Lung microvascular endothelial cell (primary cell): ENCODE measurements at places on chromosomes 2 and 18.

DNA sequence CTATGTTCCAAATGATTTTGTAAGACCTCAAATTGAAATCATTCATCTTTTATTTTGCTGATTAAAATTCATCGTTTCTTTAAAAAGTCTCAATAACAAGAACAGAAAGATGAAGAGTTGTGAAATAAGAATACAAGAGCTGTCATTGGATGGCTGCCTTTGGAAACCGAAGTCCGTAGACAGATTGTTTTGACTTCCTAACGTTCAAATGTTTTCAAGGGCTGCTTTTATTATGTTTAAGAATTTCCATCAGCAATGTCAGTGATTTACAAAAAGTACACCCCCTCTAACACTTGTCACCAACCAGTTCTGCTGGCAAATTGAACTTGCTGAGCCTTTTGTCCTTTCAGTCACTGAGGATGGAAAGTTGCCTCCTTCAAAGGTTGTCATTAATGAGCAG is 89.6 kb downstream of the KCNE4 start:
- DNase-seq, result no peak

DNA sequence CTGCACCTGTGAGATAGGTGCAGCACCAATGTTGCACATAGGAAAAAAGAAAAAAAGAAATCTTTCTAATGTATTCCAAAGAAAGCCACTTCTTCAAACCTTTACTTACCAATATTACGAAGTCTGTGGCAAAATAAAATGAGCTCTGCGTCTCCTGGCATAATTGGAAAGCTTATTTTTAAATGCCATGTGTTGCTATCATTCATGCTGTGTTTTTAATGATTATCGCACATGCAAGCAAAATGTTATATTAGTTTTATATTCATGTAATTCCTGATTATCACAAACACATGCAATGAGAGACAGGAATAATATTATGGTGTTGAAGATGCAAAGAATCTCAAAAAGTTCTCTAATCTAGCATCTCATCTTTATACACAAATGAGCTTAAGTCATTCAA is 47.0 kb upstream of the PARD3B start:
- DNase-seq, result no peak

DNA sequence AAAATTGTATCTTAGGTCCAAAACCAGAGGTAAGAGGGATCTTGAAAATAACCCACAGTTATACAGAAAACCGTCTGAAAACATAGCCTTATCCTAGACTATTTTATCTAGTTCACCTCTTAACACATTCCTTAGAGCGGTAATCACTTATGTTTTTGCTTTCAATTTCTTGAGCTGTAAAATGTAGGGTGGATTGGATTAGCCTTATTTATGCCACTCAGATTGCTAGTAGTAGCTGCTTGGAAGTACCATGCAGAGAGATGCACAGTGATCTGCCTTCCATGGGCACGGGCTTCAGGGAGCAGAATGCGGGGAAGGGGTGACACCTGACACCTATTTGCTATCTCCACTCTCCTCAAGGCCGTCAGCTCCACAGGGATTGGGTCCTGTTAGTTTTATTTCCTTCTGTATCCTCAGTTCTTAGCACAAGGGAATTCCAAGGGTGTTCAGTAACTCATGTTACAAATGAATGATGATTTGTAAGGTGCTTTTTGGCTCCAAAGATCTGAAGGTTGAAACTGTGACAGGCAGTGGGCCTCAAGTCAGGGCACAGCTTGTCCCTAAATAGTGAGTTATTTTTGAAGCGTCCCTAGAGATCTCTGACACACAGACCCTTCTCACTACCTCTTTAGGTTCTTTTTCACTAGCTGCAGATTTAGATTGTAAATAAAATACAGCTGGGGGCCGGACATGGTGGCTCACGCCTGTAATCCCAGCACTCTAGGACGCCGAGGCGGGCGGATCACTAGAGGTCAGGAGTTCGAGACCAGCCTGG is 64.0 kb upstream of the PMAIP1 start:
- DNase-seq, result no peak

GRCh38 chr2:121289271-121289670 is 4.3 kb upstream of the TFCP2L1 start:
- no peak for DNase-seq

DNA sequence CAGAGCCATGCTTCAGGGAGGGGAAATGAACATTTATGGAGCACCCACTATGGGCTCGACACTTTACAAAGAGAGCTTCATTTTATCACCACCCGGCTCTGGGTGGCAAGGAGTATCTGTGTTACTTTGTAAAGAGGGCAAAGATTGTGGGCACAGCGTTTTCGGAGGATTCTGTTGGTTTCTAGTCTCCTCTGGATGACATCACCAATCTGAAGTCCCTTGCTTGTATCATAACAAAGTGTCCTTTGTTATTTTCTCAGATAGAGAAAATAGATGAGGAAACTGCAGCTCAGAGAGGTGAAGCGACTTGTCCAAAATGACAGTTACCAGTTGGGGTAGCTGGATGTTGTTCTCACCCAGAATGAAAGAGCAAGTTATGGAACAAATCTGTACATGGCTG is 162.8 kb downstream of the GLI2 start:
- DNase-seq, result no peak

DNA sequence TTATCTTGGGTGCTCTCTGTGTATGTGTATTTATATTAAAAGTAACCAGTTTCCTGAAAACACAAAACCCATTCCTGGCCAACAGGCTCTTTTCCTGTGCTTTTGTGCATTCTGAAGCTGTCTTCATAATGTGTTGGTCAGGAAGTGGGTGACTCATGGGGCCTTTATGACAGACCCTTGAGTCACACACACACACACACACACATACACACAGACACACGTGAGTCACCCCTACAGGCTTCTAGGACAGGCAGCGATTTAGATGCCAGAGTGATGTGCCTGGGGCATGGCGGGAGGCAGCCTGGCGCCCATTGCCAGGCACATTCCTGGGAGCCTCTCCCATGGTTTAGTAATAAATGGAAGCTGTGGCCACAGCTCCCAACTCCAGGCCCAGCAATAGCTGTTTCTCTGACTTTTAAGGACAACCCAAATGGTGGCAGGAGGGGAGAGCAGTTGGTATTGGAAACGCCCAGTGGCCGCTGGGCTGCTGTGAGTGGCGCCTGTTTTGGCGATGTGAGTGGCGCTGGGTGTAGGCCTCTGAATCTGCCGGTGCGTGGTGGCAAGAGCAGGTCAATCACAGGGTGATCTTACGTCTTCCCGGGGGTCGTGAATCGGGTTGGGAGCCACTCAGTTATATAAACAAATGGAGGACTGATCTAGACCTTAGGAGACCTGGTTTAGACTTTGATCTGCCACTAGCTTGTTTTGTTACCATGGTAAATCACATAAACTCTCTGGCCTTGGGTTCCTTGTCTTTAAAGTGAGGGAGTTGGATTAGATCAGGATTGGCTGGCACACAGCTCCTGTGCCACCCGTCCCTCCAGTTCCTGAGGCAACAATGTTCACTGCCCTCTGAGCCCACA is 150.7 kb upstream of the DLX2 start:
- DNase-seq, result peak; percentile 100

DNA sequence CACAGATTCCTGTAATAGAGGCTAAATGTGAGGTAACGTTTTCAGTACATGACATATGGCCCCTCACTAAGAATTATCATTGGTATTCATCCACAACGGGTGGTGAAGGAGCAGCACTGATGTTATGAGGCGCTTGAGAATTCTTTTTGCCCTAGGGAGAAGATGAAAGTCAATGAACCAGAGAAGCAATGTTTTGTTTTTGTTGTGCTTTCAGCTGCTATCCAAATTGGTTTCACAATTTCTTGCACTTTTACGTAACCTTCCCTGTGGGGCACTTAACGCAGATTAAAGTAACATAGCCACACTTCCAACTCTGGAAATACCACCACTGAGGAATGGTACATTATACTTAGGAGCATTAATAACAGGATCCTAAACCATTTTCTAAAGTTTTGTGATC is 13.3 kb upstream of the CCDC85A start:
- no peak for DNase-seq

GRCh38 chr2:135948642-135949355 is 36.6 kb downstream of the DARS1 start:
- DNase-seq, result peak; percentile 25

DNA sequence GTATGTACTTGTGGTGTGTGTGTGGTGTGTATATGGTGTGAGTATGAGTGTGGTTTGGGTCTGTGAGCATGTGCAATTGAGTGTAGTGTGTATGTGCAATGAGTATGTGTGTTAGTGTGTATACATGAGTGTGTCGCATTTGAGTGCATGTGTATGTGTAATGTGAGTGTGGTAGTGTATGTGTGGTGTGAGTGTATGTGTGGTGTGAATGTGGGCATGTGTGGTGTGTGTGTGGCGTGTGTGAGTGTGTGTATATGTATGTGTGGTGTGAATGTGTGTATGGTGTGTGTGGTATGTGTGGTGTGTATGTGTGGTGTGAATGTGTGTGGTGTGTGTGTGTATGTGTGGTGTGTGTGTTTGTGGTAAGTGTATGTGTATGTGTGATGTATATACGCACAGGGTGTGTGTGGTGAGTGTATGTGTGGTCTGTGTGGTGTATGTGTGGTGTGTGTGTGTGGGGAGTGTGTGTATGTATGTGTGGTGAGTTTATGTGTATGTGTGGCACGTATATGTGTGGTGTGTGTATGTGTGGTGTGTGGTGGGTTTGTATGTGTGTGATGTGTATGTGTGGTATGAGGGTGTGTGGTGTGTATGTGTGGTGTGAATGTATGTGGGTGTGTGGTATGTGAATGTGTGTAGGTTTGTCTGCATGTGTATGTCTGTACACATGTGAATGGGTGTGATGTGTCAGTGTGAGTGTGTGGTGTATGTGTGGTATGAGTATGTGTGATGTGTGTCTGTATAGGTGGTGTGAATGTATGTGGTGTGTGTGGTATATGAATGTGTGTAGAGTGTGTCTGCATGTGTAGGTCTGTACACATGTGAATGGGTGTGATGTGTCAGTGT is 123.4 kb downstream of the DOCK10 start:
- no peak for DNase-seq

DNA sequence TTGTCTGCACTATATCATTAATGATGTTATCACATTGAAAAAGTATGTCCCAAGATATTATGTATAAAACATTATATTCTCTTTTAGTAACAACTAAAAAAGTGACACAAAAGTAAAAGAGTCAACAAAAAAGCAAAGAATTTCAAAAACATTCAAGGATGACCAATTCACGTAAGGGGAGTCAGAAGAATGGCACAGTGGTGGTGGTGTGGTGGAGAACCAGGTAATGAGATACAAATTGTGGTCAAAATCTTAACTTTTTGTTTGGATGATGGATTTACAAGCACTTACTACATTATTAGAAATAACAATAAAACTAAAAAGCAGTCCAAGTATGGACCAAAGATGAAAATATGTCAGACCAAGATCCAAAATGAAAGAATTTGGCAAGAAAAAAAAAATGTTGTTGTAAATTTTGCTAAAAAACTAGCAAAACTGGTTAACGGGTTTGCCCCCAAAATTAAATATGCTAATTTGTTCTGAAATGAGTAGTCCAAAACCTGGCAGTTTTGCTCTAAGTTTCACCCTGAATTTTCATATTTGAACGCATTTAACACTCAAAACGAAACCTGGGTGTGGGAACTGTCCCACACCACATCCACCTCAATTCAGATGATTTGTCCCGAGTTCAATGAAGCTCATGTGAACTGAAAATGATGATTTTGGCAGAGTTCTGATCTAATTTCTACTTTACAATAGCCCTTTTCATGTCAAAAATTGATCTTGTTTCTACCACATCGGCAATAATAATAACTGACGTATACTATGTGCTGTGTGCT is 135.8 kb downstream of the IKZF2 start:
- no peak for DNase-seq

- no peak for DNase-seq
These were observed 66.7 kb upstream of the BCL2L11 start for GRCh38 chr2:111053825-111054515.

GRCh38 chr2:1137264-1137663 is 186.6 kb downstream of the SNTG2 start:
- no peak for DNase-seq

DNA sequence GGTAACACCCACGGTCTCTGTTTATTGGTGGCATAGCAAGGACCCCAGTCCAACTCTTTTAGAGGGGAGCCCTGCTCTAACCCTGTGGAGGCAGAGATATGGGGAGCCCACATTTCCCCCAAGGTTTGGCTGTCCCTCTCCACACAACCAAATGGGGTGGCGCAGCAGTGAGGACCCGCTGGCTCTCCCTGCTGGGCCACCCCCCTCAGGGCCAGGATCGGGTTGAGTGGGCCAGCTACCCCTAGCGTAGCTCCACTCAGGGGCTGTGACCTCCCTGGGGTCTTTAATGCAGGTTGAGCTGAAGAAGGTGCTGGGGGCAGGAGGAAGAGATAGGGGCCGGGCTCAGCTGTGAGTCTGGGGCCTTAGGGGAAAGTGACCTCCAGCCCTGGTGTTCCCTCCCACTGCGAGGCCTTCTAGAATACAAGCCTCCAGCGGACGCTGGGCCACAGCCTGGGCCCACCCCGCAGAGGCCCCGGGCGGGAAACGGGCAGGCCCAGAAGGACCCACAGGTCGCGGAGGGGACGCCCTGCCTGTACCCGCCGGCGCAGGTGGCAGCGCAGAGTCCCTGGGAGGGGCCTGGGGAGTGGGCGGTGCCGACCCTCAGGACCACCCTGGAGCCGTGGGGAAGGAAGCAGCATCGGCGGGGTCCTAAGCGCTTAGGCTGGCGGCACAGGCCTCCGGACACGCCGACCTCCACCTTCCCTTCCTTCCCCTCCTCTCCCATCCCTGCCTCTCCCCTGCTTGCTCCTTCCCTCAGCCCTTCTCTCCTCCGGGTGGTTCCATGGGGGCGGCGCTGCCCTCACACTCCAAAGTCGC is 9.6 kb downstream of the CROCC2 start:
- no peak for DNase-seq

GRCh38 chr2:191699341-191699945 is 21.5 kb downstream of the NABP1 start:
- no peak for DNase-seq

DNA sequence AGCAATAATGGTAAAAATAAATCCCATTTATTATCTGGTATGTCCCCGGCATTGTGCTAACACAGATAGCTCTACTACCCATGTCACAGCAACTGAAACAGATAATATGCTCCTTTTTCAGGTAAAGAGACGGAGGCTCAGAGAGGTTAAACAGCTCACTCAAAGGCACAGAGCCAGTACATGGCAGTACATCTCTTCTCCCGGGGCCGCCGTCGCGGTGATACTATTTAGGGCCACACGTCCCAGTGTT is 693 bp upstream of the PDK1 start:
- DNase-seq, result no peak
